ENCODE measurements at places on chromosomes 12 and 14.

DNA sequence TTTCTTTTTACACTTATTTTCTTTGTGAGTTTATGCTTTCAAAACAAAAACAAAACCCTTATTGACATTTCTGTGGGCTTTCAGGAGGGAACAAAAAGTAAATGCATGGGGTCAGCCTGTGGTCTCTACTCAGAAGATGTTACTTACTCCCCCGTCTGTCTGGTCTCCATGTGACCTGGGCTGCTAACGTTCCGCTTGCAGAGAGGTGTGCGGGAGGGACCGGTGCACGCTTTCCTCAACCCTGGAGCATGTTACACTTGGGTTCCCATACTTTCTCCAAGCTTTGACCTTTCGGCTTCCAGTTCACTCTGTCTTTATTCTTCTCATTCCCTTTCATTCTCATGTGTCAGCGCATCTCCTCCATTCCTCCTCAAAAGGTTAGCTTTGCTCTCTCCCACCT lies 36.5 kb downstream of the ZC3H14 start:
- DNase-seq, result no peak

- no peak for DNase-seq
Measured at GRCh38 chr14:61706096-61706690, 10.9 kb downstream of the HIF1A start.

DNA sequence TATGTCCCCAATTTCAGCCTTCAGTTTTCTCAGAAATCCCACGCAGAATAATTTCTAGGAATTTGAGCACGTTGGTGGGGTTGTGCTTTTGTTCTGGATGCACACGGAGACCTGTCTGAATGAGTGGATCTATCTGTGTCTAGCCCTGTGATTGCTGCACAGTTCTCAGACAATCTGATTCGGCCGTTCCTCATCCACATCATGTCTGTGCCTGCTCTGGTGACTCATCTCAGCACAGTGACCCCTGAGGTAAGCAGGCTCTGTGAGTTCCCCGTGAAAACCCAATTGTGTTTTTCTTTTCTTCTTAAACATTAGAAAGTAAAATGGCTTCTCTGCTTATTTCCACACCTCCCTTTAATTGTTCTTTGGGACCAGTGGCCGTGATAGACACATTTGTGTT lies 20.2 kb downstream of the UBE3B start:
- no peak for DNase-seq

GRCh38 chr12:48807981-48808380 lies 10.3 kb upstream of the CACNB3 start:
- no peak for DNase-seq

DNA sequence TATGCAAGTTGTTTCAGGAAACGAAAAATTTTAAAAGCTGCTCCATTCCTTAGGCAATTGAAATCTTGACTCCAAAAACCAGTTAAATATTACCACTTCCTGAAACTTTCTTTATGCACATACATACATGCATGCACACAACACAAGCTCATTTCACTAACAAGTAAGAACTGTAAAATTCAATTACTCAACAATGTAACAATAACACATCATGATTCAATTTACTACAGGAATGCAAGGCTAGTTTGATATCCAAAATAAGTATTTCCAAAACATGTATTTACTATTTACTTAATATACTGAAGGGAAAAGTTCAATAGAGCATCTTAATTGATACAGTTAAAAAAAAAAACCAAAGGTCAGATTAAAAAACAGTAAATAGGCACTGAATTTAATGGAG lies 19.6 kb downstream of the NAP1L1 start:
- DNase-seq, result no peak

DNA sequence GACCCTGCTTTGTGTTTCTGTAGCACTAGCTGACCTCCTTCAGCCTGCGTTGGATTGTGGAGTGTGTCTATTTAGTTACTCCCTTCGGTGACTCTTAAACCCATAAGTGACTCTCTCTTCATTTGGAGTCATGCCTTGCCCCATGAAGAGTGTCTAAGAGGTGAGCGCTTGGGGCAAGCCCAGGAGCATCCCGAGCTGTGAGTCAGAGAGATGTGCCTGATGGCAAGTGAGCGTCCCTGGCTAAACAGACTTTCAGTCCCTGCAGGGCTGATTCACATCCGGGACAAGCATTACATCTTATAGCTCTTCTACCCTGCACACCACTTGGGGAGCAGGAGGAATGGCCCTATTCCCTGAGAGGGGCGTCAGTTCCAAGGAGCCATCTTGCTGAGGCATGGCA lies 24.3 kb upstream of the ATF1 start:
- DNase-seq, result no peak

GRCh38 chr12:107654873-107655272 lies 30.7 kb upstream of the PWP1 start:
- no peak for DNase-seq

- no peak for DNase-seq
Measured at GRCh38 chr14:59274991-59275391, 86.5 kb downstream of the DAAM1 start.

DNA sequence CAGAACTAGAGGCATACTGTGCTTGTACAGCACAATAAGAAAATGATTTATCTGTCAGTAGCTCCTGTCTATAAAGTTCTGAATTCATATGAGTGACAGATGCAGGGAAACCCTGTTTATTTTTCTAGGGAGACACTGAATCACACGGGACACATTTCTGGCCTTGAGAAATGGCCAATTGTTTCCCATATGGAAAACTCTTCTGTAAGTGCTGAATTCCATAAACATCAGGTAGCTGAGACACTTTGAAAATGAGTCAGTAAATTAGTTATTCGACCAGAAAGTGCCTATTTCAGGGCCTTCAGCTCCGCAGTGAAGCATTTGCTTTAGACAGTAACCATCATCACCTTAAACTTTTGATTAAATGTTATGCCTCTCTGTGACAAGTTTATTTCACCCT lies 184.4 kb downstream of the TMEM132D start:
- DNase-seq, result no peak

DNA sequence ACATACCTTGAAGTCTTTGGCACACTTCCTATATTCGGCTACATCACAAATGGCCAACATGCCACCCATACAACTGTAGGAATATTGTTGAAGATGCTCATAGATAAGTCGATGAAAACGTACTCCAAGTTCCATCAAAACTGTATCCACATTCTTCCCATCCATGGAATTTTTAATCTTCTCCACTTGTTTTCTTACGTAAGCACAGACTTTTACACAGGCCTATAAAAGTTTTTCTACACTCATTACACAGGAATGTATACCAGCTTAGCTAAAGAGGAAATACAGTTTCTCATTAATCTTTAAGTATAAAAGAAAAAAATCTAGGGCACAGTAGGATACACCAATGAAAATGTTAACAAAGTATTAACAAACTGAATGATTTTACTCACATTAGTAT lies 59.1 kb downstream of the EXOC5 start:
- DNase-seq, result no peak

DNA sequence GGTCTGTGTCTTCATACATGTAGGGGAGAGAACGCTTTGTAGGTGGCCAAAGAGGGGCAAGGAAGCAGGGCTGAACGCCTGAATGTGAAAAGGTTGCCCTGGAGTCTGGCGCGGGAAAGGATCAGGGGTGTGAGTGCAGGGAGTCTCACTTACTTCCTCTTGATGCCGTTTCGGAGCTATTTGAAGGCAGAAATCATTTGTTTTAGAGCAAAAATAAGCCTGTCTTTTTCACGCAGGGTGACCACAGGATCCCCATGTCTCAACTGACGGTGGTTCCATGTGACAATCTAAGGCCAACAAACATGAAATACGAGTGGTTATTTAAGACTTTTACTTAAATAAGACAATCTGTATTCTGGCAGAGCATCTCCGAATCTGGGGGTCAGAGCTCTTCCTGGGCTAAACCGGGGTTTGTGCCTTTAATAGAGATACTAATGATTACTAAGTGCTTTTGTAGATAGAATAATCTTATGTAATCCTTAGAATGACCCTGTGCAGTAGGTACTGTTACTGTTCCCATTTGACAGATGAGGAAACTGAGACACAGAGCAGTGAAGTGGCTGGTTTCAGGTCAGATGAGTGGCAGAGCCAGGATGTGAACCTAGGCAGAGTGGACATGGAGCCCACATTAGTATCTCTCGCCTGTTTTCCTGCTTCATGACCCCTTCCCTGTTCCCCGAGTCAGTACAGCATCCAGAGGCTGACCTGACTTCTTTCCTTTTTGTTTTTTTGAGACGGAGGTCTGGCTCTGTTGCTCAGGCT lies 1.9 kb downstream of the BRI3BP start:
- DNase-seq, result no peak

Measured in amygdala (tissue), 56 donors.